ENCODE measurements at places on chromosomes 3 and 15.

DNA sequence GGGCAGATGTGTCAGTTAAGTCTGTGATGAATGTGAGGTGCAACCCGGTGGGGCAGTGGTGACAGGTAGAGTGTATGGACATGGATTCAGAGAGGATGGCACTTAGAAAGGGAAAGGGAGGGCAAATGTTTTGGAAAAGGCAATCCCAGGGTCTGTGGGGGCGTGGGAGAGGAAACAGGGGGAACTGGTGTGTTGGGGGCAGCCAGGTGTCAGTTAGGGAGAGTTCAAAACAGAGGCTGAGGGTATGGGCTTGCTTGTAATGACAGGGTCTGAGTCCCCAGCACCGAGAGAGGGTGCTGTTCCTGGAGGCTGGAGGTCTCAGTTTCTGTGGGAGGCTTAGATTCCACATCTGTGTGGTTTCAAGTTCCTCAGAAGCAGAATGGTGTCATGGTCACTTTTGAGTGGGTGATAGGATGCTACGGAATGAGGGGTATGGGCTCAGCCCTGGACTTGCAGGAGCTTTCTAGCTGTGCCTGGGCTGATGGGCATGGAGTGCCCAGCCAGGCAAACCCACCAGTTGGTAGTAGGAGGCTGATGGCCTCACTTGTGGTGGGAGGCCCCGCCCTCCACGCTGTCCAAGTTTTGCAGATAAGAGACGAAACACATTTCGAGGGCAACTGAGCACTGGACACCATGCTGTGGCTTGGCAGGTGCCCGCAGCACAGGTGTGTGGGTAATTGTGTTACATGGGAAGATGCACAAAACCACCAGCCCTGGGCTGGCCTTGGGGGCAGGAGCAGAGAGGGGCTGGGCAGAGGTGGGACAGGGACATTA, 209.4 kb downstream of the RPLP1 start:
- DNase-seq, result no peak

DNA sequence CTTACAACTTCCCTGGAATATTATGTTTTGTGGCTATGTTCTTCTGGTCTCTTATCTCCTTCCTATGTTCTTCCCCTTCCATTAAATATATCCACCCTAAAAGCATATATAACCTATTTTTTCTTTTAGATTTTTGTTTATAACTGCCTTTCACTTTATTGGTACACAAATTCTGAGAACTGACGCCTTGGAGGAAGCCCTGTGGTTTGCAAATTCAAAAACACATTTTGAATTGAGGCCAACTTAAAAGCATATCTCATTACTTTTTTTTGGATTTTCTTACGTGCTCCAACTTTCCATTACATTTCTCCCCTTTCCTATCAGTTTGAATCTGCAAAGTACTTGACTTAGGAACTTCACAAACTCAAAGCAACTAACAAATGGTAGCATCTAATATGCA, 15.3 kb upstream of the COLQ start:
- no peak for DNase-seq

DNA sequence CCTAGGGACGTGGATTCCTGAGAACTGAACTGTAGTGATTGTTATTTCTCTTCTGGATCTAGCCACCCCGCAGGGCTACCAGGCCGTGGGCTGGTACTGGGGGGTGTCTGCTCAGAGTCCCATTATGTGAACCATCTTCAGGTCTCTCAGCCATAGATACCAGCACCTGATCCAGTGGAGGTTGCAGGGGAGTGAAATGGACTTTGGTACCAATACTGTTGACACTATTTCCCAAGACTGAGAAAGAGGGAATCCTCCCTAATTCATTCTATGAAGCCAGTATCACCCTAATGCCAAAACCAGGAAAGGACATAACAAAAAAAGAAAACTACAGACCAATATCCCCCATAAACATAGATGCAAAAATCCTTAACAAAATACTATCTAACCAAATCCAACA, 237.0 kb upstream of the AGTR1 start:
- DNase-seq, result no peak

DNA sequence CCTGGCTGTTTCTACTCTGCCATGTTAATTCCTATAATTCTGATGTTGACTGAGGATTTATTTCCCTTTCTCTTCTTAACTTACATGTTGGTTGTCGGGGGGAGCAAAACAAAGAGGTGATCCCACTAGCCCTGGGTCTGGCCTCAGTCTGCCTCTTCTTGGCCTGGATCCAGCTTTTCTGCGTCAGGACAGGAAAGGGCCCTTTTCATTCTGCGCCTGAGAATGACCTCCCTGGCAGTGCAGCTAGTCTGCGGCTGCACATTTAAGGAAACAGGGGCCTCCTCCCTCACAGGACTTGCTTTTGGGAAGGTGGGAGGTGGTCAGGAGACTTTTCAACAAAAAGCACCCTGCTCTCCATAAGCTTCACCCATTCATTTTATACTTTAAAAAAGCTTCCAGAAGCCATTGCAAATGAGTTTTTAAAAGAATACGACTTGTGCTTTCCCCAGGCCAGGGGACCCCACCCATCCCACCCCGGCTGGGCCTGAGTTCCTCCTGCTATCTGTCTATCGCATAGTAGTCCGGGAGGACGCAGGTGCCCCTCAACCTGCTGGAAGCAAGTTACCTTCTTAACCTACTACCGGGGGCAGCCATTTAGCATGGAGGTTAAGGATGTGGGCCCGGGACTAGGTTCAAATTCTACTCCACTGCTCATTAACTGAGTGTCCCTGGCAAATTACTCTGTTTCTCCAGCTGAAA, 21.3 kb upstream of the EHD4 start:
- DNase-seq, result no peak

- DNase-seq, result no peak
Measured at GRCh38 chr15:77650265-77650664, 17.6 kb upstream of the LINGO1 start.

DNA sequence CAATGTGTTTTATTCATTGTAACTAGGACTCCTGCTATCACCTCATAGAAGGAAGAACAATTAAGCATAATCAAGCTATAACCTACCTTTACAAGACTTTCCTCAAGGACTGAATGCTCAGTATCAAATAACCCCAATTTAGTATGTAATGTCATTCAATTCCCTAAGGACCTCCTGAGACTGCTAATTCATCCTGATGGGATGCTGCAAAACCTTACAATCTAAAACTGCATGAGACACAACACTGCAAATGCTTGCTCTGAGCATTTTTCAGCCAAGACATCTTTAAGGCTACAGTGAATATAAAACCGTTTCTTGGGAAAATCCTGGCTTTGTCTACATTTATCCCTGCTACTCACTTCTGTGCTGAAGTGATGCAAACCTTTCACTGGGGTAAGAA, 69.9 kb downstream of the RYK start:
- no peak for DNase-seq

GRCh38 chr3:188583341-188584161, 429.6 kb downstream of the LPP start:
- no peak for DNase-seq

GRCh38 chr3:195573611-195574496, 9.9 kb downstream of the APOD start:
- no peak for DNase-seq

DNA sequence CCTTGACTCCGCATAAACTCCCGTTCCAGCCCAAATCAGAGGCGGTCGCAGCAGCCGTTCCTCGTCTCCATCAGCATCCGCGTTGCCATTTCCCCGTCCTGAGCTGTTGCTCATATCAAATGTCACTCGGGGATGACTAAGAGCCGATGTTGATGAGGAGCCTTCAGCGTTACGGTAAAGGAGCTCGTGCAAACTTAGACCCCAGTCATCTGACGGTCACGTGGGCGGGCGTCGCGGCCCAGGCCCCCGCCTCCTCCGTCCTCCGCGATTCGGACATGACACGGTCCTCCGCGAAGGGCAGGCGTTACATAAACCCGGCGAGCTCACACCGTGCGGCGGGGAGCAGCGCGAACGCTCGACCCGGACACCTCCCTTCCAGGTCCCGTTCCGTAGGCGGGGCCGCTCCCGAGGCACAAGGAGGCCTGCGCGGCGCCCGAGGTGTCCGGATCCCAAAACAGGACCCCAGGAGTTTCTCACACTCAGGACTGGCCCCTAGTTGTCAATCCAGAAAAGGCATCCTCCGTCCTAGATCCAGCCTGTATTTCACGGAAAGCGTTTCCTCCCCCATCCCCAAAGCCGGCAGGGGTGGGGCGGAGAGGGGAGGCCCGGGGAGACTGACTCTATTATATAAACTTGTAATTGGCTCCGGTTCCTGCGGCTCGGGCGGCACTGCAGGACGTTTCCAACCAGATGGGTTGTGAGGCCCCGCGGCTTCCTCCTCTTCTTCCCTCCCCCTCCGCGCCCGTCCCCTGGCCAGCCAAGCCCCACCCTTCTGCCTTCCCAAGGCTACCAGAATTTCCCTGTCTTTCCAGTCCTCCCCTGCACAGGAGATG, 100.0 kb upstream of the IGF1R start:
- DNase-seq, result peak; percentile 64

GRCh38 chr15:40241269-40242212, 2.7 kb downstream of the PAK6 start:
- DNase-seq, result no peak

GRCh38 chr15:73934281-73934680, 8.0 kb downstream of the LOXL1 start:
- DNase-seq, result no peak

DNA sequence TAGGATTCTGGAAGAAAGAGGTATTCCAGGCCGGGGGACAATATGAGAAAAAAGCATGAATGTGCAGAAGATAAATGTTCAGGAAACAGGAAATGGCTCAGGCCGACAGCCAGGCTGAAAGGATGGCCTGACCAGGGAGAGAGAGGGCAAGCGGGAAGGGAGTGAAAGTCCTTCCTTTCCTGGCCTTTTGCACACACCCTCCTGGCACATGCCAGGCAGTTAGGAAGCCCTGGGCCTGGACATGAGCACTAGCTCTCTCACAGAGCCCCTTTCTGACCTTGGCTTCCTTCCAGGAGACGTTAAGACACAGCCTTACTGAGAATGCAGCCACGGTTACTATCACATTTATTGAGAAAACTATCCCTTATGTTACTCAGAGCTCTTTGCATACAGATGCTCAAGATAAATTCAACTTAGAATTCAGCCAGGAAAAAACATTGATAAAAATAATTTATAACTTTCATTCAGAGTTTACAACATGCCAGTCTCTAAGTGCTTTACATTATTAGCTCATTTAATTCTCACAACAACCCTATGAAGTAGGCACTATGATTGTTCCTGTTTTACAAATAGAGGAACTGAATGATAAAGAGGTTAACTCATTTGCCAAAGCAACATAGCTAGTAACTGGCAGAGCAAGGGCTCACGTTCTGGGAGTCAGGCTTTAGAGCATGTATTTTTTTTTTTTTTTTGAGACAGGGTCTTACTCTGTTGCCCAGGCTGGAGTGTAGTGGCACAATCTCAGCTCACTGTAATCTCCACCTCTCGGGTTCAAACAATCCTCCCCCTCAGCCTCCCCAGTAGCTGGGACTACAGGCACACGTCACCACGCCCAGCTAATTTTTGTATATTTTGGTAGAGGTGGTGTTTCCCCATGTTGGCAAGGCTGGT, 39.4 kb upstream of the SMAD3 start:
- peak; percentile 16 for DNase-seq

- no peak for DNase-seq
Measured at GRCh38 chr3:53174346-53175250, 13.6 kb downstream of the PRKCD start.

- DNase-seq, result no peak
Measured at GRCh38 chr3:172647823-172648222, 63.0 kb downstream of the NCEH1 start.

GRCh38 chr3:9817436-9817835, 7.4 kb downstream of the TTLL3 start:
- no peak for DNase-seq

DNA sequence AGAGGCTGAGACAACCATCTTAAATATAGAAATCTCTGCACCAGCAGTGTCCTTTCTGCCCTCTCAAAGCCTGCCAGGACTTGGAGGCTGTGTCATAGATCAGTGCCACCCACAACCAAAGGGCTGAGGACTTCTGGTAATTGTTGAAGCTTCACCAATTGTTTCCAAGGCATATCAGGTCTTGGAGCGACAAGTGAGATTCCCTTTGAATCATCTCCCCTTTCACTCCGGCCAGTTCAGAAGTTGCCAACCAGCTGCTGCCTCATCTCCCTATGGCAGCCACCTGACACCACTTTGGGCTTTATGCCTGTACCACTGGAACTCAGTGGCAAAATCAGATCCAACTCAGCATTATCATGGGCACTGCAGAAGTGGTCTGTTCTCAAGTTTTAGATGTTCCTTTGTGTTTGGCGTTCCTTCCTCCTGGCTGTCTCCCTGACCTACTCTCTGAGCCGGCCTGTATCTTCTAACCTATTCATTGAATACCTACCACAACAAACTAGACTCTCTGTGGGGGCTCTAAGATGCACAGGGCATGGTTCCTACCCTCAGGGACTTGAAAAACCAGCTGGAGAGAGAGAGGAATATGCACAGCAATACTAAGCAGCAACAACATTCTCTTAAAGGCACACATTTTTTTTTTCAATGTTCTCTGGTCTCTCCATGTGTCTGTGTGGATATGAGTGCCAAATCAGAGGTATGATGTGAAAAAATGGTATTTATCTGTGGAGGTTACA, 90.8 kb upstream of the PFN2 start:
- no peak for DNase-seq

DNA sequence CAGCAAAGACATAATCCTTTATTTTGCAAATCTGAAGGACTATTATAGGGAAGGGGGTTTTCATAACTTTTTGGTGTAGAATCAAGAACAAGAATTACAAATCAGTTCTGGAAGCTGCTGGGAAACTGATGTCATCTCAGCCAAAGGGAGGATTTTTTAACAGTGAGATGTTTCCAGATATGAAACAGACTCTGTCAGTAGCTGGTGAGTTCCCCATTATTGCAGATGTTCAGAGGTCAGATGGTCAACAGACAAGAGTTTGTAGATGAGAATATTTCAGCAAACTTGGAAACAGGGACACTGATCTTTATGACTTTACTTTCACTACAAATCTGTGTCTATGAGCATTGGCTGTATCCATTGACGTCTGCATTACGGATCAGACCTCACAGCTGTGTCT, 71.9 kb upstream of the LPP start:
- DNase-seq, result peak; percentile 40

- peak; percentile 44 for DNase-seq
Measured at GRCh38 chr3:115975353-115975752, 352.0 kb downstream of the GAP43 start.

DNA sequence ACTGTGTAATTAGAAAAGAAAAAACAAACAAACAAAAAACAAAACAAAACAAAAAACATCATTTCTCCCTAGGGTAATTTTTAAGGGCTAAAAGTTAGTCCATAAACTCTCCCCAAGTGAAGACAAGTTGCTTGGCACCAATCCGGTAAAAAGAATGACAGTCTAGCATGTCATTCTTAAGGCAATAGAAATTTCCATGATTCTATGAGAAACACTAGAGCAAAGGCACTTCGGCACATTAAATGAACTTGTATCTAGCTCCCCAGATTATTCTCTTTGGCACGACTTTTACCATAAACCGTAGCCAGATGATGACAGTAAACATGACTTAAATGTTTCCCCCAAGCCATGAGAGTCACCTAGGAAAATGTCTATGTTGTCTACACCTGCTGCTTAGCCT, 10.1 kb downstream of the COL8A1 start:
- no peak for DNase-seq

DNA sequence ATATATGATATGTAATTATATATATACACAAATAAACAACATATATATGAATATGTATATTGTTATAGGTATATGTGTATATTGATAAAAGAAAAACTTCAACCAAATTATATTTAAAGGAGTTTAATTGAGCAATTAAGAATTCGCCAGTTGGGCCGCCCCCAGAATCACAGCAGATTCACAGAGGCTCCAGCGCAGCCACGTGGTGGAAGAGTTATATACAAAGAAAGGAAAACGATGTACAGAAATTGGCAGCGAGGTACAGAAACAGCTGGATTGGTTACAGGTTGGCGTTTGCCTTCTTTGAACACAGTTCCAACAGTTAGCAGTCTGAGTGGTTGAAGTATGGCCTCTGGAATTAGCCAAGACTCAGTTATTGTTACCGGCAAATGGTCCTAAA, 137.3 kb upstream of the SLC24A5 start:
- DNase-seq, result no peak

Measured in fibroblast of skin of left quadriceps (primary cell).